GM12865 (cell line): ENCODE measurements at places on chromosomes 7 and 10.

GRCh38 chr7:35993676-35994606 lies 159.1 kb upstream of the EEPD1 start:
- DNase-seq, result no peak

GRCh38 chr10:122507616-122508015 lies 46.3 kb downstream of the HTRA1 start:
- DNase-seq, result no peak

GRCh38 chr10:93874309-93875031 lies 19.3 kb upstream of the SLC35G1 start:
- no peak for DNase-seq

GRCh38 chr7:17772581-17773288 lies 167.6 kb downstream of the SNX13 start:
- peak; percentile 4 for DNase-seq

DNA sequence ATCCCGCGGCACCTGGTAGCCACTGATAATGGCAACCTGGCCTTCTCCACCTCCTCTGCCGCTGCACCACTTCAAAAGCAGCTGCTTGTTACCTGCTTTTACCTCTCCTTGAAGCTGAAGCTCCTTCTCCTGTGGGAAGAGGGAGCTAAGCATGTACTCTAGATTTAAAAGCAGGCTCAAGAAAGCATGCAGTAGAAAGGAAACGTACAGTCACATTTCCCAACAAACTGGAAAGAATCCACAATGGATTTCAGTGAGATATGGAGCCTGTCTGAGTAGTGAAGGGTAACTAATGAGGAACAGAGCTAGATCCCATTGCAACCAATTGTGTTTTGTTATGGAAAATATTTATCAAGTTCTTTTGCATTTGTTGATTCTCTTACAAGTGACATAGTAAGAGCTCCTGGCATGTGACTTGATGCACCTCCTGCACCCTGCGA lies 457.4 kb upstream of the GALNT17 start:
- DNase-seq, result no peak

DNA sequence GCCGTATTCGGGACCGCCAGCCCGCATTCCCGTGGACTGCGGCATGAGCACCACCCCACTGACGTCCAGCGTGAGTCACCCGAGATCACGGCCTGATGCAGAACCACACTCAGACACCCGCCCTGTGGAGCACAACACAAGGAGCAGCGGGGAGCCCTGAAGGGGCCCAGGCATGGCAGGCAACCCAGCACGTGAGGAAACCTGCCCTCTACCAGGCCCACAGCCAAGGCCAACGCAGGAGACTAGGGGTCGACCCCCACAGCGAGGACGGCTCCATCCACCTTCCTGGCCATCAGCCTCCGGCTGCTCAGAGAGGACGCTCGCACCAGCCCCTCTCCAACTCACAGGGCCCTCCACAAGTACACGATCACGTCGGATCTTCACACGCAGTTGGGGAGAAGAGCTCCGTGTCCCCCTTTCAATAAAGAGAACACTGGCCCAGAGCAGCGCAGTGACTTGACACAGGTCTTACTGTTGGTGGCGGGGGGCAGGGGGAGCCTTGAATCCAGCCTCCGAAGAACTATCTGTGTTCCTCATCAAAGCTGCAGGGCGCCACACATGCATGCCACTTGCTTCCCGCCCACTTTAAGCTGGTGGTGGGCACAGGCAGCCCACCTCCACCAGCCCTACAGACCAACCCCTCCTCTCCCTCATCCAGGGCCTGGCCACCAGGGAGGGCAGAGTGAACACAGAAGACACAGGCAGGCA lies 22.0 kb downstream of the MAD1L1 start:
- DNase-seq, result no peak

DNA sequence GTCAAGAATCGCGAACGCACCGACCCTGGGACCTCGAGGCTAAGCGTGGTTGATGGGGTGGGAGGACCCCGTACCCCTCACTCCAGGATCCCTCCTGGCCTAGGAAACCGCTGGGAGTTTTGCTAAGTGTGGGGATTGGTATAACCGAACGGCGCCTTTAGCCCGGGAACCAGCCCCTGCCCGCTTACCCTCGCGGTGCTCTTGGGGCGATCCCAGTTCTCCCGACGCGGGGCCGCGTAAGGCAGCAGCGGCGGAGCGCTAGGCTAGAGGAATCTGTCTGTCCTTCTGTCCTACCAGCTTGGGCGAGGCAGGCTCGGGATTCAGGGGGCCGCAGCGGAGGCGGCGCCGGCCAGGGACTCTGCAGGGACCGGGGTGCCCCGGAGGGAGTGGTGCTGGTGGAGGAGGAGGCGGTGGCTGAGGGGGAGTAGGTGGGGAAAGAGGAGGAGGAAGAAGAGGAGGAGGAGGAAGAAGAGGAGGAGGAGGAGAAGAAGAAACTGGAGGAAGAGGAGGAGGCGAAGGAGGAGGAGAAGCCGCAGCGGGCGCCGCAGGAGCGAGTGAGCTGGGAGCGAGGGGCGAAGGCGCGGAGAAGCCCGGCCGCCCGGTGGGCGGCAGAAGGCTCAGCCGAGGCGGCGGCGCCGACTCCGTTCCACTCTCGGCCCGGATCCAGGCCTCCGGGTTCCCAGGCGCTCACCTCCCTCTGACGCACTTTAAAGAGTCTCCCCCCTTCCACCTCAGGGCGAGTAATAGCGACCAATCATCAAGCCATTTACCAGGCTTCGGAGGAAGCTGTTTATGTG lies 439 bp upstream of the EMX2 start:
- DNase-seq, result no peak

GRCh38 chr7:110541962-110542361 lies 549.0 kb upstream of the LRRN3 start:
- DNase-seq, result no peak

- no peak for DNase-seq
Measured at GRCh38 chr7:102849079-102849478, 63.7 kb upstream of the LRRC17 start.

- no peak for DNase-seq
Measured at GRCh38 chr7:17144322-17144721, 154.1 kb upstream of the AHR start.

DNA sequence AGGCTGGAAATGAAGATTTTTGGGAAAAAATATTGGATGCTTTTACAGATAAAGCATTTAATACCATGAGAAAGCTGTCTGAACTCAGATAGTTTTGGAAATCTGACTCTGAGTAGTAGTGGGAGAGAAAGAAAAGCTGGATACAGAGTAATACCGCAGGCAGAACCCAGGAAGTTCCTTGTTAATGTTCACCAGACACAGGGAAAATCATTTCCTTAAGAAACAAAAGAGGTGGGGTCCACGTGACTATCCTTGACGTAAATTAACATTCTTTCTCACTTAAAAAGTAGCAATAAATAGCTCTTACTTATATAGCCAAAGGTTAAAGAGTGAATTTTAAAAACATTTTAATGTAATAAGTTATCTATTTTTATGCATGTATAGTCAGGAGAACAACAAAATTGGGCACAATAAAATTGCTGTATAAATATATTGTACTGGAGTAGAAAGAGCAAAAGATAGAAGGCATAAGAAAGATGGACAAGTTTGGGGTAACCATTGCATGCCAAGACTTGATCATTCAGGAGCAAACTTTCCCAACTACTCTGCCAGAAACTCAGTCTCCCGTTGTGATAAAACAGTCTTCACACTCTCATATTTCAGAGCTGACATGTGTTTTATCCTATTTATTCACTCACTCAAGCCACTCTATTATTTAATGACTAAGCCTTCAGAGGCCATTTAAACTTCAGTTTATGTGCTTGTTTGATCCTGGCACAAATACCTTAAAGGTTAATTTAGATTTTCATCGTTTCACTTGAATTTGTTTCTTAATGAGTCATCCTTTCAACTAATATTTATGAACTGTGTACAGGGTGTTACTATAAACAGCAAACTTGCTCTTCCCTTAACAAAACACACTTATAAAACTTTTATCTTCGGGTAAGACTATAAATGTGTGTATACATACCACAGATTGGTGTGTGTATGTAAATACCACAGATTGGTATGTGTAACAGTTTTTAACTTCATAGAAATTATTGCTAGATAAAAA lies 143.1 kb downstream of the GNAI1 start:
- DNase-seq, result no peak

GRCh38 chr10:79402625-79402946 lies 42.8 kb downstream of the ZCCHC24 start:
- DNase-seq, result no peak

DNA sequence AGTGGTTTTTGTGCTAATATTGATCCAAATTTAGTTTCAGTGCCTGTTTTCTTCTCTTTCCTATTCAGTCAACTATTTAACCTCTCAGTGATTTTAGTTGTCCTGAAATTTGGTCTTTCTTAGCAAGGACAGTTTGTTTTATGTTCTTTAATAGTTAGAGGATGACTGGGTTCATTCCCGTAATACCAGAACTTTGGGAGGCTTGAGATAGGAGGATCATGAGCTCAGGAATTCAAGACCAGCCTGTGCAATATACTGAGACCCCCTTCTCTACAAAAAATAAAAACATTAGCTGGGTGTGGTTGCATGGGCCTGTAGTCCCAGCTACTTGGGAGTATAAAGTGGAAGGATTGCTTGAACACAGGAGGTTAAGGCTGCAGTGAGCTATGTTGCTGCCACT lies 148.3 kb downstream of the EXOC4 start:
- DNase-seq, result no peak

DNA sequence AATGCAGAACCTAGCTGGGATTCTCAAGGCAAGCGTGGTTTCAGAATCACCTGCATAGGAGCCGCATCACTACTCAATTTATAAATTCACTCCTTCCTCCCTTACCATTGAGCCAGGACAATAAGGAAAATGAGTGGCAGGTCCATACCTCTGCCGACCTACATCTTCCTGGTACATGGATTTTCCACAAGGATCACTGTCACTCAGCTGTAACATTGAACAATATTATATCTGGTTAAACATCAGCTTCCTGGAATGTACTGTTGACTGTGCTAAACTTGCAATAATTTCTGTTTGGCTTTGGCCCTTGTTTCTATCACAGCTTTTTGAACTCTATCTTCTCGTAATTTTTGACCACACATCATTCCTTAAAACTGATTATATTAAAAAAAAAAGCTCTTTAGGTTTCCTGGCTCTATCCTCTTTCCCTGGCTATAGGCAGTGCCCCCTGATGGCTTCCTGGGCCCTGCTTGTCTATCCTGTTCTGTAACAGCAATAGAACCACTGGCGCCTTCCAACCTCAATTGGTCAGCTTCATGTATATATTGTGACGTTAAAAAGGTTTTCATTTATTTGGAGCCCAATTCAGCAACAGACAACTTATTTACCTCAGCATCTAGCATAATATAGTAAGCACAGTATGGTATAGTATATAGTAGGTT lies 59.2 kb downstream of the RNLS start:
- no peak for DNase-seq

- DNase-seq, result no peak
Measured at GRCh38 chr10:78523453-78523852, 489.8 kb downstream of the RPS24 start.

GRCh38 chr7:88147949-88148348 lies 71.9 kb downstream of the SRI start:
- DNase-seq, result no peak

DNA sequence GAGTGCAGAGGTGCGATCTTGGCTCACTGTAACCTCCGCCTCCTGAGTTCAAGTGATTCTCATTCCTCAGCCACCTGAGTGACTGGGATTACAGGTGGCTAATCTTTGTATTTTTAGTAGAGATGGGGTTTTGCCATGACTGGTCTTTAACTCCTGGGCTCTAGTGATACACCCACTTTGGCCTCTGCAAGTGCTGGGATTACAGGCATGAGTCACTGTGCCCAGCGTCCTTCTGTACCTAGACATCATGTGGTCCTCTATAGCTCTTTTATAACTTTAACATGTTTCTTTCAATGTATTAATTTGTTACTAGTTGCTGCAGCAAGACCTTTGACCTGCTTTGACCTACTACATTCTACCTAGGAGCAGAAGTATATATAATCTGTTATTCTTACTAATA lies 38.7 kb upstream of the BICC1 start:
- DNase-seq, result no peak

GRCh38 chr10:127740596-127740995 lies 3.6 kb downstream of the FOXI2 start:
- DNase-seq, result no peak

DNA sequence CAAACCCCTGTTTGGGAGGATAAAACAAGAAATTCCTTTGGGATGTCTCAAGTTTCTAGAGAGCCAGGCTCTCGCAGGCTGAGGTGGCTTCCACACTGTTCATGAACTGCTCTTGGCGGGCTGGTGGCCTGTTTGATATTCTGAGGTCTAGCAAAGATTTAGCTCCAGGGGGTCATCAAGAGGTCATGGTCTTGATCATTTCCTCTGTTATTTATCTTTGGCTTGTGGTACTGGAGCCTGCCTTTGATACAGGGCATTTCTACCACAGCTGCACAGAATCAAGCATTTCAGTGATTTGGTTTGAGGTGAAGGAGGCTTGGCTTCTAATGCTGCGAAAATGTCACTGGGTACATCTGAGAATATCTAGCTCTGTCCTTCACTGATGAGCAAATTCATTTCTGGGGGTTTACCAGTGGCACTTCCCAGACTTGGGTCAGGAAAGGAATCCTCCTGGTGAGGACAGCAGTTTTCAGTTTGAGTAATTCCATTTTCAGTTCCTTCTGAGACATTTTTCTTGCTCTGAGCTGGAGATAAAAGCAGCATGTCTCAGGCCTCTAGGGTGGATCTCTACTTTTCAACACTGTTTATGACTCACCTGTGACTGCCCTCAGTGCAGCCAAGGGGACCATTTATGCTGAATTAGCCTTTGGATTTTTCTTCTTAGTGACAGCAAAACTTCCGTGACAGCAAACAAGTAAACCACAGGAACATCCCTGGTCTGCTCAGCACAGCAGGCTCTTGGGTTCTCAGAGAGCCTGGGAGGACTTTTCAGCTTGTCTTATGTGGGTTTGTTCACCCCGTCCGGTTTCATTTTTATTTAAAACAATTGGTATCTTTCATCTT lies 312.0 kb downstream of the RNLS start:
- peak; percentile 97 for DNase-seq

- no peak for DNase-seq
Measured at GRCh38 chr7:94396596-94396995, 1.9 kb downstream of the COL1A2 start.

DNA sequence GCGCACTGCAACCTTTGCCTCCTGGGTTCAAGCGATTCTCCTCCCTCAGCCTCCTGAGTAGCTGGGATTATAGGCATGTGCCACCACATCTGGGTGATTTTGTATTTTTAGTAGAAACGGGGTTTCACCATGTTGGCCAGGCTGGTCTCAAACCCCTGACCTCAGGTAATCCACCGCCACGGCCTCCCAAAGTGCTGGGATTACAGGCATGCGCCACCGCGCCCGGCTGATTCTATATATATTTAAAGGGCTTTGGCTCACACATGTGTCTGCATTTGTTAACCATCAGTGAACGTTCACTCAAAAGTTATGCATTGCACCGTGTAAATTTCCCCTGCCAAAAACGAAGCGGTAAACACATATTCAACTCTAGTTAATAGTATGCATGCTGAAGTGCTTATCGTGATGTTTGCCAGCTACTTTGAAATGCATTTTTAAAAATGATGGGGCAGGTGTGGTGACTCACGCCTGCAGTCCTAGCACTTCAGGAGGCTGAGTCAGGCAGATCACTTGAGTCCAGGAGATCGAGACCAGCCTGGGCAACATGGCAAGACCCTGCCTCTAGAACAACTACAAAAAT lies 17.7 kb upstream of the WIPI2 start:
- no peak for DNase-seq

GRCh38 chr7:32177232-32177631 lies 107.0 kb upstream of the PDE1C start:
- no peak for DNase-seq

GRCh38 chr10:97961945-97962344 lies 68.5 kb downstream of the CRTAC1 start:
- no peak for DNase-seq
